ENCODE measurements at places on chromosomes 2 and 18.

GRCh38 chr18:62767321-62767720 lies 52.0 kb downstream of the PHLPP1 start:
- DNase-seq: no peak

DNA sequence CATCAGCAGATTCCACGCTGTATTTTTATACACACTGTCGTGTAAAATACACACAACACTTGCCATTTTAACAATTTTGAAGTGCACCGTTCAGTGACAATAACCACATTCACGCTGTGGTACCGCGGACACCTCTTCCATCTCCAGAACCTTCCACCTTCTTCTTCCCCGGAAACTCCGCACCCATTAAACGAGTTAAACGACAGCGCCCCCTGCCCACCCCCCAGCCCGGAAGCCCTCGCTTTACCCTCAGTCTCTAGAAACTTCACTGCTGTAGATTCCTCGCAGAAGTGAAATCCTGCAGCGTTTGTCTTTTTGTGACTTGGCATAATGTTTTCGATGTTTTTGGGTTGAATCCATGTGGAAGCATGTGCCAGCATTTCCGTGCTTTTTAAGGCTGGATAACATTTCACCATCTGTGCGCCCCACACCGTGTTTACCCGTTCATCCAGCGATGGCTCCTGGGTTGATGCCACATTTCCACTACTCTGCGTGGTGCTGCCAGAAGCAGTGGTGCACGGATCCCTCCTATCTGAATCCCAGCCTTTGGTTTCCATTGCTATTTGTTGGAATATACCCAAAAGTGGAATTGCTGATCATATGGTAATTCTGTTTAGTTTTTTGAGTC lies 32.0 kb upstream of the TMEM18 start:
- no peak for DNase-seq

GRCh38 chr2:189124175-189124574 lies 55.4 kb downstream of the COL5A2 start:
- DNase-seq: no peak

DNA sequence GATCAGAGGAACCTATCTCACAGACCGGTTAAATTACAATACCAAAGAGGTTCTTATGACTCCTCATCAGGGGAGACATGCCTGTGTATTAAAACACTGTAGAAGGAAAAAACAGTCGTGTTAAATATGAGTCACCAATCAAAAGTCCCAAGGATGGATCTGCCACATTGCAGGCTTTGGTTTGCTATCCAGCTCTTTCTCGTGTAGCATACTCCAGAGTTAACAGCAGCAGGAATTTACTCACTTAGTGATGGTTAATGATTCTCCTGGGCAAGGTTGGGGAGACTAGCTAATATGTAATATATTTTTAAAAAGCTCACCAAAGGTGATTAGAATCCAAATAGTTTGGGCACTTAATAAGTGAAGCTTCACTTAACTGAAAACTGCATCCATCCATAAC lies 109.7 kb downstream of the MBD5 start:
- no peak for DNase-seq

GRCh38 chr2:118221536-118222272 lies 133.4 kb downstream of the INSIG2 start:
- no peak for DNase-seq

All from coronary artery (tissue), 2 donors.